ENCODE measurements at places on chromosomes 6 and 20.

DNA sequence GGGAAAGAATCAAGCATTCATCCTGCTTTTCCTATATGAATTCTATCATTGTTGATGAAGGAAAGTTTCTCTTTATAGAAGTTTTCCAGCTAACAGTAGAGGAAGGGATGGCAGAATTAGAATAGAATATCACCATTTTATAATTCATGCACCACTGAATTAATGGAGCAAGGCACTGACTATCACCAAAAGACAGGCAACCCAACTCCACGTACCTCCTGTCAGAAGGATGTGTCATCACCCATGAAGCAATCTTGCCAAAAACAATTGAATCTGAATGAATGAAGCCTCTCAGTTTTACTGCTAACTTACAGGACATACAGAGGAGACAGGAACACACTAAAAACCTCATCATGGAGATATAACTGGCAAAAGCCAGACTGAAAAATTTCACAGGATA lies 122.4 kb downstream of the NFATC2 start:
- no peak for DNase-seq

GRCh38 chr6:53811082-53811481 lies 16.3 kb downstream of the LRRC1 start:
- DNase-seq, result no peak

- DNase-seq, result no peak
Observed at GRCh38 chr6:97995158-97995557, 712.1 kb upstream of the MMS22L start.

GRCh38 chr6:31402324-31403282 lies 792 bp upstream of the MICA start:
- DNase-seq, result no peak

- DNase-seq, result no peak
Observed at GRCh38 chr6:101663100-101663499, 269.6 kb downstream of the GRIK2 start.

DNA sequence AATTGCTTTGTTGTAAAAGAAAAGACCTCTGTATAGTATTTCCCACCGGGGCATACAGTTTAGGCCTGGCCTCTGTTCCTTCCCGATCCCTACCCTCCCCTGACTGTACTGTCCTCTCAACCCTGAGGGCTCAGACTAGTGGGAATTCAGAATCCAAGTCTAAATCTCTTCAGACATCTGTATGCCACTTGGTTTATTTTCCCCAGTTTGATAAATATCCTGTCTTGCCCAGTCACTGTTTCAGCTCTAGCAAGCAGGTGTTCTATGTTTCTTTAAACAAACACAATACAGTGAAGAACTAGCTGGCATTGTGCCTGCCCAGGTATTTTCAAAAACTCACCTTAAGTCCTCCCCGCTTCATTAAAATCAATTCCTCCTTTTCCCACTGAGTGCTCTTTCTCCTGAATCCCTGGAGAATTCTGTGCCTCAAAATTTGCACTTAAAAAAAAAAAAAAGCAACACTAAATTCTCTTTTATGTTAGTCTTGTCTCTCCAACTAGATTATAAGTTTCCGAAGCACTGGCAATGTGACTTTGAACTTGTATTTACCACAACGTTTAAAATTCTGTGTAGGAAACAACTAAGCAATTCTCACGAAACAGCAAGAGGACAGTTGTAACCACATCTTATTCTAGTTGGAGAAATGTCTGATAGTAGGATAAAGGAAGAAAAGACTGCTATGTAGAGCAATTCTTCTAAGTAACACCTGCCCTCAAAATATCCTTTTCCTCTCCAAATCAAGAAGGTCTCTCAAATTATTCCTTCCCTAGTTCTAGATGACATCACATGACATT lies 112.0 kb upstream of the CARMIL1 start:
- DNase-seq, result no peak

DNA sequence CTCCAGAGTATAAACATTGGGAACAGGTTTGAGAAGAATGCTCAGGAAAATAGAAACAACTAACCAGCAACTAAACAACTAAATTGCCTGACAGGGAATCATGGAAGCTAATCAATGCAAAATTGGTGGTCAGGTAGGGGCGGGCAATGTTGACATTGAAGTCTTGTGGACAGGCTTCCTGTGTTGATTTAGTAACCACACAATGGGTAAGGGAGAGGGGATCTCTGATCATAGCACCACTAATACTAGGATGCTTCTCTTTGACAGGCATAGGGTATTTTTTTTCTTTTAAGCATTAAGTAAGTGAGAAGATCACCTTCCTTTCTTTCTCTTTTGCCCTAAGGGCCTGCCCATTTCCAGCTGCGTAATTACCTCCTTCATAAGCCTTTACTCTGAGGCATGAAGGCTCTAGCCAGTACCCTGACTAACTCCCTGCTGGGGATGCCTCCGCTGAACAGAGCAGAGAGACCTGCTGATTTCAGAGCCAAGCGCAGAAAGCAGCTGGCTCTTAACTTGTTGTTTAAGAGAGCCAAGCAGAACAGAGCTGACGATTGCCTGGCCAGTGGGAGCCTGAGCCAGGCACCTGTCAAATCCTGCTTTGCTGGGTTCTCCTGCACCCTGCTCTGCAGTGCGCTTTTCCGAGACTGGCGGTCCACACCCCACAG lies 118.7 kb downstream of the BMP2 start:
- no peak for DNase-seq

GRCh38 chr20:60049601-60050000 lies 91.4 kb downstream of the CDH26 start:
- DNase-seq, result no peak

GRCh38 chr20:32339116-32339515 lies 19.0 kb upstream of the ASXL1 start:
- DNase-seq, result no peak

DNA sequence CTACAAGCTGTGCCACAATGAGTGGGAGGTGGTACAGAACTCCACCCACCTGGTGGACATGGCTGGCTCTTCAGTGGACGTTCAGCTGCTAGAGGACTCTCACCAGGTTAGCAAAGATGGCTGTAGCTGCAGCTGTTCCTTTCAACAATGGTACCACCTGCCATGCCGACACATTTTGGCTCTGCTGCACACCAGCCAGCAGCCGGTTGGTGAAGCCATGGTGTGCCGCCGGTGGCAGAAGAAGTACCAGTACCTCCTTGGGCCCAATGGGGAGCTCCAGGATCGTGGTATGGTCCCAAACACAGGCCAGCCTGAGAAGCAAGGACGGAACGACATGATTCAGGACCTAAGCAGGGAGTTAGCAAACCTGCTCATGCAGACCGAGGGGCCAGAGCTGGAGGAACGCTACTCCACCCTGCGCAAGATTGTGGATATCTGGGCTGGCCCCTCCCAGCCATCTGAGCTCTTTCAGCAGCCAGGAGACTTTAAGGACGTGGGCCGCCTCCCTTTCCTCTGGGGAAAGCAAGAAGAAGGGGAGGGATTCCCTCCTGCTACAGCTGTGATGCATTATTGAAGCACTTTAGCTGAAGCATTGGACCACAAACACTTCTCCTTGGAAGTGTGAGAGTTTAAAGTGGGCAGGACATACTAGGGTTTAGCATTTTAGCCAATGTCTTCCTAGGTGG lies 2.8 kb upstream of the ZSWIM1 start:
- no peak for DNase-seq

DNA sequence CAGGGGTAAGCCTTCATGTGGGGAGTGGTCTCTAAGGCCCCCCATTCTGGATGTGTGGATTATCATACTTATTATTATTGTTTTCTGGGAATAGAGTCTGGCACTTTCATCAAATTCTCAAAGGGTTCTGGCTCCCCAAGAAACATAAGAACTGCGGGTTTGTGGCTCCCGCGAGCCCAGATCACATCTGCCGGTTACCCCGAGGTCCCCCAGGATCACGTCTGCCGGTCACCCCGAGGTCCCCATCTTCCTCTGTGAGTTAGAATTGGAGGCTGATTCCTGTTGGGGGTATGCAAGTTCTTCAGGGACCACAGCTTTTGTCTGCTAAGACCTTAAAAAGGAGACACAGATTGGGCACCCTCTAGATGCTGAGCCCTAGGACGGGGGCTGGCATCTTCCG lies 116.7 kb upstream of the FRMD1 start:
- DNase-seq, result no peak

DNA sequence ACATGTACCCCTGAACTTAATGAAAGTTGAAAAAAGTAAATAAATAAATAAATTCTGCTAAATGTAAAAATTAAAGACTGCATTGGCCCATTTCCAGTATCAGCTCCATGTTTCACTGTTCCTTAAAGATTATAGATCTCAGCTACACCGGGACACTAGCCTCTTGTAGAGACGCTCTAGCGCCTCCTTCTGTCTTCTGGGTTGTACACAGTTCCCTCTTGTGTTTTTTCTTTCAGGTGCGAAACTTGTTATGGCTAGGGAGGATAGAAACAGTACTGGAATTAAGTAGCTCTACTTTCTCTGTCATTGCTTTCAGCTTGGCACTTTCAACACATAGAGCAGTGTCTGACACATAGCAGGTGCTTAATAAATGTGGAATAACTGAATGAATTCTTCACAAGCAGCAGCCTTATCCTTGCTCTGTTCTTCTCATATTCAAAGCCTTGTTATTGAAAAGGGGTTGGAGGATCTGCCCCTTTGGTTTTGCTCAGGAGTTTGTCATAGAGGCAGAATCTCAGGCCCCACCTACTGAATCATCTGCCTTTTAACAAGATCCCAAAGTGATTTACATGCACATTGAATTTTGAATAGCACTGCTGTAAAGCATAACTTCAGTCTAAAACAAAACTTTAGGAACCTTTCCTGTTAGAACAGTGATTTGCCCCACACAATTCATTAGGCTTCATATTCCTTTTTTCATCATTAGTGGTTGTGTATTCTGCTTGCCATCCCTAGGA lies 92.3 kb downstream of the FIG4 start:
- DNase-seq, result no peak

Data from stimulated activated CD8-positive, alpha-beta memory T cell treated with anti-CD3 and anti-CD28 coated beads, Interleukin-15, amount 100 ng/mL, for 4 hours (primary cell).